ENCODE measurements at places on chromosomes 5 and 9.

DNA sequence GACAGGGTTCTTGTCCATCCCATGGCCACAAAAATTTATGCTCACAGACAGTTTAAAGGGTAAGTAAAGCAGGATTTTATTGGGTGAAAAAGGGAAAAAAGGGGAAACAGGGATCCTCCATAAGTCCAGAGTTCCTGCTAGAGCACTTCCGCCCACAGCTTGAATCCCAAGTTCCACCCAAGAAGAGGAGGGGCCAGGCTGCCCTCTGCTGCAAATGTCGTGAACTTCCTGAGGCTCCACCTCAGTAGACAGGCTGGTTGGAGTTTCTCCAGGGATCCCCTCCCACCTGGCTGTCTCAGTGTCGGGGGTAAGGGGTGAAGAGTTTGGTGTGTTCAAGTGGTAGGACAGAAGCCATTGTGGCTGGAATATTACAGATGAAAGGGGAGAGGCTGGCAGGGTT, 275.0 kb upstream of the SGCD start:
- no peak for DNase-seq

DNA sequence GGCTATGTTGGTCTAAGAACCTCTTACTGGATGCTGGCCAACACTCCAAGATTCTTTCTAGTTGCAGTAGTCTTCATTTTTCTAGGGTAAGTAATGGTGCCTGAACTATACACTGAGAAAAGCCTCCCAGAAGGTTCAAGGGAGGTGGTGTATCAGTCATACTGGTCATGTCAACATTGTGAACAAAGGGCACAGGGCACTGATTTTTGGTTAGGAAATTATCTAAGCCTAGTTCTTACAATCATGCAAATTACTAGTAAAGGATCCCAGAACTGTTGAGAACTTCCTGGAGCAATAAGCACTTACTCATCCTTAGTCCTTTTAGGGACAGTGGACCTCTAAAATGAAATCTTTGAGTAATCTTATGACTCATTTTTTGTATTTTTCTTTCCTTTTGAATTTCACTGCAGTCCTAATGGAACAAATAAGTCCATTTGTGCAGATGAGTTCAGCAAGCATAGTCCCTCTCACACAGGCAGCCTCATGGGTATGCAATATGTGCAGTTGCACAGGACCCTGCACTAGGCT, 21.1 kb upstream of the CDC42SE2 start:
- DNase-seq, result no peak

- no peak for DNase-seq
These were observed 289.8 kb upstream of the ANKRD55 start for GRCh38 chr5:56522960-56523359.

DNA sequence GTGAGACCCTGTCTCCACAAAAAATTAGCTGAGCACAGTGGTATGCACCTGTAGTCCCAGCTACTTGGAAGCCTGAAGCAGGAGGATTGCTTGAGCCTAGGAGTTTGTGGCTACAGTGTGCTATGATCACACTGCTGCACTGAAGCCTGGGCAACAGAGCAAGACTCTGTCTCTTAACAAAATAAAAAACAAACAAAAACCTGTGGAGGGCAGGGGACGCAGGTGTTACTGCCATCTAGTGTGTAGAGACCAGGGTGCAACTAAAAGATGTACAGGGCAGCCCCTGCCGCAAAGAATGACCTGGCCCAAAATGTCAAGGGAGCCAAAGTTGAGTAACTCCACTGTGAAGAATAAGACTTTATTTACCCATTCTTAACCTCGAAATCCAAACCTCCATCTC, 27.1 kb downstream of the ASPN start:
- no peak for DNase-seq

GRCh38 chr5:125477586-125477975, 731.1 kb upstream of the ZNF608 start:
- no peak for DNase-seq

- DNase-seq, result peak; percentile 89
These were observed 74.4 kb downstream of the NRG2 start for GRCh38 chr5:139968547-139969261.

GRCh38 chr5:142881076-142881783, 111.1 kb downstream of the ARHGAP26 start:
- no peak for DNase-seq

DNA sequence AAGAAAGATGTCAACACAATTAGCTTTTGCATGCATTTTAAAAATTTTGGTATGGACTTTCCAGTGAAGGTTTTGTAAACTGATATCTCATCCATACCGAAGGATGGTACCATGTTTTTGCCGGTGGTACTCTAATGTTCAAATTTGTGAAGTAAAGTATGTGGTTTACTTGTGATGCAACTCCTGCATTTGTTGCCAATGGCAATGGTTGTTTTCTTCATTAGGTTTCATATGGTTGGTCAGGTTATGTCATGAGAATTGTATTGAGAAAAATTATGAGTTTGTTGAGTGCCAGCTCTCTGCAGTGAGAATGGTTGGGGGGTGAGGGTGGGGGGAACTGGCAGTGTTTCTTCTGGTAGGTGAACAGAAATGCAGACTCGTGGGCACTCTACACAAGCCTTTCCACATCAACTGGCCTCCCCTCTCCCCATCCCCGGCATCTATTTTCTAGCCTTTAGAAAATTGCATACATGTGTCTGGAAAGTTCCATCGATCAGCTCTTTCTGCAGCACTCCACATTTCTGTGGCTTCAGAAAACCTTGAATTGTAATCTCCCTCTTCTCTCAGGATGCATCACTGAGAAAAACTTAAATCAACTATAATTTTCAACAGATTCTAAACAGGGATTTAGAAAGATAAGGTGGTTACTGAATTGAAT, 107.7 kb downstream of the PDE4D start:
- no peak for DNase-seq

- no peak for DNase-seq
These were observed 356.1 kb downstream of the TRIM32 start for GRCh38 chr9:117043159-117043558.

GRCh38 chr5:67487862-67488261, 291.3 kb upstream of the CD180 start:
- DNase-seq, result no peak

DNA sequence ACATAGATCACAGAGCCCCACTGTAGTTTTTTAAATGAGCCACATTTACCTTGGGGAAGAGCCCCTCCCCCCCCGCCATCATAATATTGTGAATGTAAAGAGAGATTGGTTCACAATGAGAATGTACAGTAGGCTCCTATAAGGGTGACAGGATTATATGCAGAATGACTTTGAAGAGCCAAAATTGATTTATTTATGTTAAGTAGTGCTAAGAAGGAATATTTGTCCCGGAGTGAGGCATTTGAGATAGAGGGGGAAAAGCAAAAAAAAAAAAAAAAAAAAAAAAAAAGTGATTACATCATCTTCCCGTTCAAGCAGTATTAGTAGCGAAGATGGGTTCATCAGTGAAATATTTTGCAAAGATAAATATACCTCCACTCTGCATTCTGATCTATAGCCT, 73.9 kb downstream of the PIK3R1 start:
- DNase-seq, result no peak

DNA sequence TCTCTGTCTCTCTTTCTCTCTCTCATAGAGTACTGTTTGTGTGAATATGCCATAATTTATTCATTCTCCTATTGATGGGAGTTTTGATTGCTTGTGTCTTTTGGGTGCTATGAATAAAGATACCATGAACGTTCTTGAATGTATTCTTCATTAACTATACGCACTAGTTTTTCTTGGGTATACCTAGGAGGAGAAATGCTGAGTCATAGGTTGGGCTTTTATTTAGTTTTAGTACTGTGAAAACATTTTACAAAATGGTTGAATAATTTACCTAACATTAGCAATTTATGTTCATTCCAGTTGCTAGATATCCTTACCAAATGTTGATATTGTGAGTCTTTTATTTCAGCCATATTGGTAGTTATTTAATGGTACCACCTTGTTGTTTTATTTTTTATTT, 192.5 kb downstream of the NPR3 start:
- no peak for DNase-seq

- no peak for DNase-seq
These were observed 526 bp upstream of the CD14 start for GRCh38 chr5:140633501-140633900.

- no peak for DNase-seq
These were observed 108.8 kb upstream of the RETREG1 start for GRCh38 chr5:16725575-16725974.

DNA sequence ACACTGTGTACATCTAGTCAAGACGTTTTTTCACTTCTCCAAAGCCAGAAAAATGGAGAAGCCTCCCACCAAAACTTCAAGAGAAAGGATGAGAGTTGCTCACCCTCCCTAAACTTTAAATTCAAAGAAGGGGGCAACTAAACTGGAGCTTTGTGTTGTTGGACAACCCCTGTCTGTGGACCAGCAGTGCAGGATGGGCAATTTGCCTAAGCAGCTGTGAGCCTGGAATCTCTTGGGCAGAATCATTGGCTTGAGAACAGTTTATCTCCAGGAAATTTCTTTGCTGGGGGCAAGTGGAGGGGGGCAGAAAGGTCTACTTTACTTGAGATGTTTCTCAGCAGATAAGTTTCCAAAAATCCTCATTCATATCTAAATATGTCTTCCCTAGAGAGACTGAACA, 151.8 kb downstream of the MUSK start:
- DNase-seq, result no peak
